ENCODE measurements at places on chromosomes 3 and 15. TPM values are rescaled to one million over a fixed set of nuclear protein-coding genes. Genes with fewer than 3 reads are reported as not detected.

GRCh38 chr15:58545307-58546065 is 113.7 kb downstream of the LIPC start:
- no peak for DNase-seq
- H3K4me1 ChIP-seq: no peaks in the 10 kb centered on the region
- no peak overlapping the region for H3K27ac ChIP-seq
- no peaks in the 10 kb centered on the region for H3K27me3 ChIP-seq

GRCh38 chr3:147582642-147583041 is 173.5 kb downstream of the ZIC1 start:
- no peaks in the 10 kb centered on the region for H3K27me3 ChIP-seq
- no peak overlapping the region for H3K4me3 ChIP-seq
- H3K27ac ChIP-seq: no peak overlapping the region
- no peaks in the 10 kb centered on the region for H3K4me1 ChIP-seq
- H3K36me3 ChIP-seq: no peaks in the 10 kb centered on the region

DNA sequence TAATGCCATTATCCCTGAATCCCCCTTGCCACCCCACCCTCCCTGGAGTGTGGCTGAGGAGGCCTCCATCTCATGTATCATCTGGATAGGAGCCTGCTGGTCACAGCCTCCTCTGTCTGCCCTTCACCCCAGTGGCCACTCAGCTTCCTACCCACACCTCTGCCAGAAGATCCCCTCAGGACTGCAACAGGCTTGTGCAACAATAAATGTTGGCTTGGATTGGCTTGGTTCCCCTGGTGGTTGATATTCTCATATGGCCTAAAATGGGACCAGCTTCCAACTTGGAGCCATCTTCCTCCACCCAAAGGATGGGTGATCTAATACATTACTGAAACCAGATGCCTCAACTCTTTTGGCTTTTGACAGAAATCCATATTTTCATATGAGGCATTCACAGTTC is 34.9 kb downstream of the VIPR1 start:
- no peak overlapping the region for H3K27ac ChIP-seq
- H3K27me3 ChIP-seq: no peaks in the 10 kb centered on the region
- no peak for DNase-seq
- H3K36me3 ChIP-seq: no peaks in the 10 kb centered on the region

DNA sequence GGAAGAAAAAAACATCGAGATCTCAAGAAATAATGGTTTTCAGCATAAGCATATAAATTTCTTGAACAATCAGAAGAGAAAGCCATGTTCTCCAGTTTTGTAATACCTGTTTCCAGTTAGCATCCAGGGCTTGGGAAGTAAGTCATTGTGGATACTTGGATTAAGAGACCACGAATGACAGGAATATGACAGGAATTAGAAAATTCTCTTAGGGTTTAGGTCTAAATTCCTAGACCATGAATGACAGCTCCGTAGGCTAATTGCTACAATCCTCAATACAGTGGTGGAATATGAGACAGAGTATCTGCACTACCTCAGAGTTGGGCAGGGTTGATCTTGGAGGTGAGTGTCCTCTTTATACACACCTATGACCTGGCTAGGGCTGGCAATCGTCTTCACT is 517.5 kb downstream of the NTRK3 start:
- H3K4me1 ChIP-seq: no peaks in the 10 kb centered on the region
- no peak for DNase-seq
- H3K27me3 ChIP-seq: no peaks in the 10 kb centered on the region
- no peak overlapping the region for H3K27ac ChIP-seq
- H3K4me3 ChIP-seq: no peak overlapping the region

DNA sequence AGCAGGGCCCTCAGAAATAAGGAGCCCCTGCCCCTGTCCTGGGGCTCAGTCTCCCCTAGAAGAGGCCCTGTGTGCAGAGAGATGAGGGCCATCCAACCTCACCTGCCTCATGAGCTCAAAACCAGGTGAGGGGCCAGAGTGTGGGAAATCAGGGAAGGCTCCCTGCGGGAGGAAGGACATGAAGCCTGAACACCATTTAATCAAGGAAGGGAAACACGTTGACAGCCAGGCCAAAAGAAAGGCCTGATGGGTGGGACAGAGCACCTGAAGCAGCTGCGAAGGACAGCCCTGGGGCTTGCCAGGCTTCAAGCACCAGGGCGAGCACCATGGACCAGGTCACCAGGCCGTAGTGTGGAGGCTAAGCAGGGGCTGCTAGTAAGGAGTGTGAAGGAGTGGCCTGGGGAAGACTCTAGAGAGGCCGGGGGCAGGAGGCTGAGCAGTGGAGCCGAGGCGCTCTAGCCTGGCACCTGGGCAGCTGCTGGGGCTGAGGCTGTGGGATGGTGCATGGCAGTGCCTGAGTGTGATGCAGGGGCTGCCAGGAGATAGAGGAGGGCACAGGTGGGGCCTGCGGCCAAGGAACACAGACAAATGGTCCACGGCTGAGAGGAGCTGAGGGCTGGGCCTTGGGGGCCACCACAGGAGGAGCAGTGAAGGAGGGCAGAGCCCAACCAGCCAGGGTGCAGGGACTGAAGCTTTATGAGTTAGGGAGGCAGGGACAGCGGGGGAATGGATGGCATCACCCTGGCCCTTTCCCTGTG is 16.1 kb downstream of the ACAA1 start:
- H3K4me3 ChIP-seq: no peak overlapping the region
- H3K4me1 ChIP-seq: no peaks in the 10 kb centered on the region
- H3K27me3 ChIP-seq: no peaks in the 10 kb centered on the region

- no peak overlapping the region for H3K4me3 ChIP-seq
- no peaks in the 10 kb centered on the region for H3K4me1 ChIP-seq
- no peaks in the 10 kb centered on the region for H3K36me3 ChIP-seq
These were observed 143.9 kb downstream of the OR4M2 start for GRCh38 chr15:22224241-22224671.

DNA sequence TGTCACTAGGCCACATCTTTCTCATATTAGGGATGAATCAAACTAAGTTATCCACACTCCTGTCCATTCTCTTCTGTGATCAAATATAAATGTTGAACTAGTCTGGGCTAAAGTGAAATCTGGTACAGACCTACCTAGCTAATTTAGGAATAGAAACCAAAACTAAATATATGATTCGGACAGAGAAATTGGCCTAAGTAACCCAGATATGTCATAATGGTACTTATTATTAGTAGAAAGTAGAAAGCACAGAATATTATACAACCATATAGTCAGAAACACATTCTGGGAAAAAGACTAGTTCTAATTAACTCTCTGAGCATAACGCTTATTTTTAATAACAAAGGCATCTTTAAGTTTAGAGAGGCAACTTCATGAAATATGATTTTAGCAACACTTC is 389.0 kb downstream of the LSAMP start:
- H3K4me3 ChIP-seq: no peak overlapping the region
- no peak overlapping the region for H3K27ac ChIP-seq
- peaks cover 10% of the 10 kb centered on the region for H3K4me1 ChIP-seq
- no peaks in the 10 kb centered on the region for H3K36me3 ChIP-seq
- no peak for DNase-seq
- no peaks in the 10 kb centered on the region for H3K27me3 ChIP-seq

- no peaks in the 10 kb centered on the region for H3K36me3 ChIP-seq
- no peak overlapping the region for H3K27ac ChIP-seq
- no peak overlapping the region for H3K4me3 ChIP-seq
- DNase-seq: no peak
- H3K4me1 ChIP-seq: no peaks in the 10 kb centered on the region
These were observed 62.8 kb upstream of the SNRPA1 start for GRCh38 chr15:101357885-101358284.

GRCh38 chr3:30548600-30548999 is 57.8 kb upstream of the TGFBR2 start:
- H3K4me3 ChIP-seq: no peak overlapping the region
- peaks cover 5% of the 10 kb centered on the region for H3K27me3 ChIP-seq
- H3K4me1 ChIP-seq: peaks cover 27% of the 10 kb centered on the region
- no peaks in the 10 kb centered on the region for H3K36me3 ChIP-seq
- H3K27ac ChIP-seq: no peak overlapping the region

DNA sequence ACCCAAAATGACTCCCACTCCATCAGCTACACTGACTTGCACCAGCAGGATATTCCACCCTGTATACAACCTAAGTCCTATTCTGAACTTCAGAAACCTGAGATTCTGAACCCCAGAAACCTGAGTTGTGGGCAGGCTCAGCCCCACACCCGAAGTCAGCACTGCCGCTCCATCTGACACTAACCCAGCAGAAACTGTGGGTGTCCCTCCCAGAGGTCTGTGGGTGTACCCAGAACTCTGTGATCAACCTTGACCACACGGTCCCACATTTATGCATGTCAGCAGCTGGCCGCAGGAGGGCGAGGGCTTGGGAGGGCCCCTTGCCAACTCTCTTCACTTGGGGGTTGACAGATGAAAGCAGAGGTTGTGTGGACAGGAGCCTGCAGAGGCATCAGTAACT is 9.3 kb downstream of the OXTR start:
- H3K27me3 ChIP-seq: no peaks in the 10 kb centered on the region
- H3K27ac ChIP-seq: no peak overlapping the region
- H3K4me1 ChIP-seq: no peaks in the 10 kb centered on the region
- H3K4me3 ChIP-seq: no peak overlapping the region
- no peak for DNase-seq
- H3K36me3 ChIP-seq: no peaks in the 10 kb centered on the region

The CYP8B1 gene
- total RNA-seq: not detected

The SLC22A14 gene
- total RNA-seq: not detected

The ZNF774 gene
- total RNA-seq: 1.9 TPM

The ALDH1A3 gene
- total RNA-seq: 0.80 TPM

The KCNMB3 gene
- 4.4 TPM for total RNA-seq

The CHAC1 gene
- total RNA-seq: 2.4 TPM

Measured in neural progenitor cell (in vitro differentiated cells).